ENCODE measurements at places on chromosomes 3 and 15.

DNA sequence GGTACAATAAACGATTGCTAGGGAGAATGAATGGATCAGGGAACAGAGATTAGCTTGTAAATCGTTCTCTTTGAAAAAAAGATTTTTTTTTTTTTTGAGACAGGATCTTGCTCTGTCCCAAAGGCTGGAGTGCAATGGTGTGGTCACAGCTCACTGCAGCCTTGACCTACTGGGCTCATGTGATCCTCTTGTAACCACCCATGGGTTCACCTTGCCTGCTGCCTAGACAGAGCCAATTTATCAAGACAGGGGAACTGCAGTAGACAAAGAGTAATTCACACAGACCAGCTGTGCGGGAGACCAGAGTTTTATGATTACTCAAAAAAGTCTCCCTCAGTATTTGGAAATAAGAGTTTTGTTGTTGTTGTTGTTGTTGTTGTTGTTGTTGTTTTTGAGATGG, 39.6 kb downstream of the METTL6 start:
- H3K4me3 ChIP-seq = no peak overlapping the region
- H3K27ac ChIP-seq = peak overlapping the region; percentile 64

GRCh38 chr15:43325039-43325684, 5.2 kb downstream of the LCMT2 start:
- peaks cover 12% of the 10 kb centered on the region for H3K4me1 ChIP-seq
- no peak overlapping the region for H3K27ac ChIP-seq

GRCh38 chr15:90571063-90571541, 41.4 kb downstream of the CRTC3 start:
- H3K4me1 ChIP-seq = peaks cover 28% of the 10 kb centered on the region
- DNase-seq = no peak
- peak overlapping the region; percentile 62 for H3K4me3 ChIP-seq
- no peak overlapping the region for H3K27ac ChIP-seq
- H3K27me3 ChIP-seq = no peaks in the 10 kb centered on the region

DNA sequence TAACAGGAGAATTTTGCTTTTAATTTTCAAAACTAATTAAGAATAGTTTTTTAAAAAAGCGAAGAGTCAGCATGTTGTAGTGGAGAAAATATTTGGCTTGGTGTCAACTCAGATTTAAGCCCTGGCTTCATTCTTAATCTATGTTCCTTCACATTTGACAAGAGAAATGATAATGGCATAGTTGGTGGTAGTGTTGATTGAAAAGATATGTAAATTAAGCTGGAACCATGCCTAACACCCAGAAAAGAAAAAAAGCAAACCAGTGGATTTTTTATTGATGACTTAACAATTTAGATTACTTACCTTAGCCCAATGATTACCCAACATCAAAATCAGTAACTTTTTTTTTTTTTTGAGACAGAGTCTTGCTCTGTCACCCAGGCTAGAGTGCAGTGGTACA, 27.4 kb downstream of the TCAIM start:
- H3K36me3 ChIP-seq = peaks cover 16% of the 10 kb centered on the region
- no peak overlapping the region for H3K27ac ChIP-seq
- no peaks in the 10 kb centered on the region for H3K4me1 ChIP-seq
- no peak for DNase-seq
- H3K4me3 ChIP-seq = no peak overlapping the region

- DNase-seq = no peak
- no peaks in the 10 kb centered on the region for H3K4me1 ChIP-seq
- peaks cover 2% of the 10 kb centered on the region for H3K27me3 ChIP-seq
- no peak overlapping the region for H3K4me3 ChIP-seq
Observed at GRCh38 chr3:99410789-99411311, 227.5 kb upstream of the COL8A1 start.

Measured in memory B cell (primary cell).